Left cardiac atrium (tissue), 4 donors: ENCODE measurements at places on chromosomes 1 and 21. TPM values are rescaled to one million over a fixed set of nuclear protein-coding genes. Genes with fewer than 3 reads are reported as not detected.

DNA sequence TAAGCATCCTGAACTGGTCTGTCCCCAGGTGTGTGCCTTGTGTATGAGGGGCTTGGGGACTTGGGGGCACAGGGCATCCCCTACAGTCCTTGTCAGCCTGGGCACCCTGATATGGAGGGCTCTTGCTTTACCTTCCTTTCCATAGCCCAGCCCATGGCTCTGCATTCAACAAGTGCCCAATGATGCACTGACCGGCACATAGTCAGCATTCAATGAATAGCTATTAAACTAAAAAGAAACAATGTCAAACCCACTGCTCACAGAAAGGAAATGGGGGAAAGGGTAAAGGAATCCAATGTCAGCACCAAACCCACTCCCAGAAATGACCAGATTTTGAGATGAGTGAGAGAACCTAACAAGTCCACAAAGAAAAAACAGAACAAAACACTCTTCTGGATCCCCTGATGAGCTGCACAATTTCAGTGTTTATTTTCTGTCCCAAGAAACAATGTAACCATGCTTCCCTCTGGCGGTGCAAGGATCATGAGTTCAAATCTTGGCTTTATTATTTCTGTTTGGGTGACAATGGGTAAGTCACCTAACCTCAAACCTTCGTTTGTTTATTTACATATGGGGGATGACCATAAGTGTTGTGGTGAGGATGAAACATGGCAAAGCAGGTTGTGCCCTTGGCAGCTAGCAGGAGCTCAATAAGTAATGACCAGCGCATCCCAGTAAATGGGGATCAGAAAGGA lies 22.0 kb downstream of the SYT6 start:
- DNase-seq: no peak

GRCh38 chr1:216818284-216818683 lies 95.1 kb upstream of the ESRRG start:
- no peak for DNase-seq

- DNase-seq: no peak
These were observed 176.7 kb upstream of the CTTNBP2NL start for GRCh38 chr1:112219267-112219666.

DNA sequence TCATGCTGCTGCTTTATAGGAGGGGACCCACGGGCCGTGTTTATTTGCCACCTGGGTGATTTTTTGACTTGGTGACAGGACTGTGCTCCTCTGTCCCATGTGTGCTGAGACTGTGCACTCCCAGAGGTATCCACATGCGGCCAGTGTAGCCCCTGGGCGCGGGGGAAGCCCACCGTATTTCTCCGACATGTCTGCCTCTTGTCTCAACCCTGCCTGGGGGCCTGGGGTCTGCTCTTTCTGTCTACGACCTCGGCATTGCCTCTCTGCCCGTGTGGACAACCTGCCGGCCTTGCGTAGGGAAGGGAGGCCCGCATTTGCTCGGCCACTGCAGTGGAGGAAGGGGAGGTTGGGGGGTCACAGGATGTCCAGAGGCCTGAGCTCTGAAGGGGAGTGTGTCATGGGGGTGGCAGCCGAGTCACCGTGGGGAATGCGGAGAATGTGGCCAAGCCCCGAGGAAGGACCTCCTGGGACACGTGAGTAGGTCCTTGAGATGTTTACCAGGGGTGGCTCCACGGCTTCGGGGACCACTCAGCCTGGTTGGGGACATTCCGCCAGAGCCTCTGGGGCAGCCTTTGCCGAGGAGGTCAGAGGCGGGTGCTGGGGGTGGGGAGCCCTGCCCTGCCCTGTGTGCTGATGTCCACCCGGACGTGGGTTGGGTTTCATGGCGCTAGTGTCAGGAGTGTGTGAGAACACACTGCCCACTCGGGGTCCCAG lies 11.0 kb downstream of the PRKCZ start:
- no peak for DNase-seq

- DNase-seq: no peak
These were observed 13.7 kb upstream of the C1orf21 start for GRCh38 chr1:184373155-184373554.

- no peak for DNase-seq
These were observed 18.8 kb downstream of the UCK2 start for GRCh38 chr1:165845992-165846748.

GRCh38 chr1:193411714-193412113 lies 225.3 kb upstream of the B3GALT2 start:
- no peak for DNase-seq

The SLAMF8 gene
- 2.4 TPM for total RNA-seq

The CFAP107 gene
- total RNA-seq: not detected

The LCE1A gene
- total RNA-seq: not detected

The HSPA6 gene
- 2.8 TPM for total RNA-seq
